NCI-H2081 treated with DMSO at 0.1 percent for 48 hours (cell line): ENCODE measurements at places on chromosomes 4 and X.
A peak's percentile ranks its signal among the peaks of the same experiment; 100 is the strongest.

- DNase-seq = no peak
Measured at GRCh38 chr4:90842960-90843359, 715.8 kb downstream of the CCSER1 start.

GRCh38 chr4:150315175-150315574 lies 236.9 kb downstream of the DCLK2 start:
- no peak for DNase-seq

DNA sequence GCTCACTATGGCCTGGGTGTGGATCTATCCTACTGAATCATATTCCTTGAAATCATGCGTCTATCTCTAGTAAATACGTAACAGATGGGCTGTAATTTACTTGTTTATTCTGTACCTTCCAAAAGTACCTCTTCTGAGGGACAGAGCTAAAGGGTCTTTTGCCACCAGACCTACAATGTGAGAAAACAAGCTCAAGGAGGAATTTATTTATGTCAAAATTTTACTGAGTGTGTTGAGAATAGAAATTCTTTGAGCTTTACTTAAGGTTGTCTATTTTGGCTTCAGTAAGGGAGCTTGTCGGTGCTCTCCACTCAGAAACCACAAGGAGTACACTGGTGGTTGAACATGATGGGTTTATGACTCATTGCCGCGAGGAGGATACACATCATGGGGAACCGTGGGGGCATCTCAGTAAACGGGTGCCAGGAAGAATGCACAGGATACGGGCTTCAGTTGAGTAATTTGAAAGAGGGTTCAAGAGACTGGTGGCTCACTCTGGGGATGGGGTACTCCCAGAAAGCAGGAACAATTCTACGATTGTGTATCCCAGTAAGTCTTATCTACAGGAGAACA lies 3.0 kb downstream of the ANK2 start:
- DNase-seq = no peak

- no peak for DNase-seq
Measured at GRCh38 chr4:55574252-55574651, 17.8 kb downstream of the PDCL2 start.

DNA sequence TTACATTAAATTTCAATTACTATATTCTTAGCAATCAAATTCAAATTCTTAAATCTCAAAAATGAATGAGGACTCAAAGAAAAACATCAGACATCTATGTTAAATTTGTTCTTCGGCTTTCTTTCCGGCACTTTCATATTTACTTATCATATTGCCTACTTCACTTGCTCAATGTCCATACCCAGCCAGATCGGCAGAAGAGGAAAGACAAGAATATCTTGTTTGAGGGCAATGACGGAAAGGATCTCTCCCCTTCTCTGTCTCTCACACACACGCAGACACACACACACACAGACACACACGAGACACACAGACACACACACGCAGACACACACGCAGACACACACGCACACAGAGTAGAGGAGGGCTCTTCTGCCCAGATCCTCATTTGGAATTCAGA lies 13.2 kb upstream of the IRF2 start:
- no peak for DNase-seq

DNA sequence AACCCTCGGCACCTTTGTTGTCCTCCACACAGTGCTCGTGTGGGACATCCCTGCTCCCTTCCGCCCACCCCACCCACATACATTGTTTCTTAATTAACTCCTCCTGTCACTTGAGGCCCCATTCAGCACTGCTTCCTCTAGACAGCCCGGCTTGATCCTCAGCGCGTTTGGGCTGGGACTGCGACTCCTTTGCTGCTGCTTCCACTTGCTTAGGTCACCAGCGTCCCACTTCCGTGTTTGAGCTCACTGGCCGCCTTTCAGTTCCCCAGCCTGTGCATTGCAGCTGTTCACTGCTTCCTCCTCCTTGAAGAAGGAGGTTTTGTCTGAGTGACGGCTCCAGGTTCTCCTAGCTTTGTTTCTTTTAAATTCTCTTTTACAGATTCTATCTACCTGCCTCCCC lies 16.1 kb downstream of the RNF4 start:
- no peak for DNase-seq

GRCh38 chr4:97978791-97979488 lies 164.3 kb downstream of the STPG2 start:
- no peak for DNase-seq

DNA sequence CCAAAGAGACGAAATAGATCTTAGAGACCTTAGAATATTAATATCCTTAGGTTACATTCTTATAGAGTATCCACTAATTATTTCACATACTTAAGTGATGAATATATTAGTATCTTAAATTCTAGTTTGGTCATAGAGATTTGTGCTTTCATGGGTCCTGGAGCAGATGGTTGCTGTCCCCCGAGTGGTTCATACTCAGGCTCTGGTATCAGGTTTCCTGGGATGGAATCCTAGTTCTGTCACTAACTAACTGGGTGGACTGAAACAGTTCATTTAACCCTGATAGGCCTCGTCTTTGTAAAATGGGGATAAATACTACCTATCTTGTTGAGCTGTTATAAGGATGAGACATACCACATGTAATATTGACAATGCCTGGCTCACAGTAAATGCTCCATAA lies 264.6 kb downstream of the TENM3 start:
- DNase-seq = no peak

DNA sequence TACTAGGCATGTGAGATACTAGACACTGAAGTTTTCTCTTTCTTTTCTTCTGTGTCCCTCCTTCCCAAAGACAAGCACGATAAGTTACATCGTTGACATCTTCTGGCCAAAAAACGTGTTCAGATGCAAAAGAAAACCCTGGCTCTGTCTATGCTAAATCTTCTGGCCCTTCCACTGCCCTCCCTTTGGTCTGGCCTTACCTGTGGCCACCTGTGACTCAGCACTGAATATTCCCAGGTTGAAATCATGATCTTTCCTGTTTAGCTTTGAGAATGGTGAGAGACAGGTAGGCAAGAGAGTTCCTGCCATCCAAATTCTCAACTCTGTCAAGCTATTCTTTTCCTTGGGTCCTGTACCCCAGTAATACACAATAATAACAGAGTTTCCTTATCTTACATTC lies 12.3 kb downstream of the CLCN5 start:
- DNase-seq = no peak

DNA sequence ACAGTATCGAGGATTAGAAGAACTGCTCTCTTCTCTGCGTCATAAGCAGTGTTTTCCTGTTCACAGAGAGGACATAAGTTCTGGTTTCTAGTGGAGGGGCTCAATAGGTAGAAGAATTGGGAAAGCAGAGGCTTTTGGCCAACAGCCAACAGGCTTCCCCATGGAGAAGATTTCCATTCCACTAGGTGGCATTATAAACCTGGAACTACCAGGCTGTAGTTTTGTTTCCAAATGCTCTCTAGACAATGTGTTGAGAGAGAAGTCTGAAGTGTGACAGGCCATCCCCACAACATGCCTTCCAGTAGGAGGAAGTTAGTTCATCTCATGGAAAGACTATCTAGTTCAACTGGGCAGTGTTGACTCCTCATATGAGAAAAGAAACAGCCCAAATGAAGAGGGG lies 63.8 kb upstream of the ANXA10 start:
- DNase-seq = no peak

DNA sequence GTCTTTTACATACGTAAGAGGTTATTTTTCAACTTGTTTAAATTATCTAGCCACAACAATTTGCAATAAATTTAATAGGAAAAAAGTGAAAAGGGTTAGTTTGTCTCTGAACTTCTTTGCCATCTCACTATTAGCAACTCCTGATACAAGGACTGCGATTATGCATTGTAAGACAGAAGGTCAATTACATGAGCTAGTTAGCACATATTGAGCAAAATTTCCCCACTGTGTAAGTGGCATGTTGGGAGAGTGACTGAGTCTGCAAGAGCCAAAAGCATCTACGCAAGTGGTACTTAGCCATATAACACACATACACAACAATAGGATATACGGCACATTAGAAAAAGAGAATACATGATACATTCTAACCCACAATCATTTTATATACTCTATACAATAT lies 927.2 kb downstream of the STPG2 start:
- no peak for DNase-seq

DNA sequence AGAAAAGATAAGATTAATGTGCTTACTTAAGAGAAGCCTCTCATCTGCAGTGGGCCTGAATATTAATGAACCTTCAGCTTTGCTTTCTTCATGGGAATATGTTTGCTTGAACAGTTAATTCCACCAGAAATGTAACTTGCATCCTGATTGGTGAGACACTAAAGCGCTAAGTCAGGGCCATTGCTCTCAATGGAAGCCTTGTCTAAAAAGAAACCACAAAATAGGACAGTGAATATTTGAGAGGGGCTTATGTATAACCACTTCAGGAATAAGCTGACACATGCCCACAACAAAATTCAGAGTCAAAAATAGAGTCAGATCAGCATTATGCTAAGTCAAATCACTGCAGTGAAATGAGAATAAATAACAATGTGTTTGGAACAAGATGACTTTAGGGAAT lies 1125.8 kb downstream of the STIM2 start:
- DNase-seq = no peak

DNA sequence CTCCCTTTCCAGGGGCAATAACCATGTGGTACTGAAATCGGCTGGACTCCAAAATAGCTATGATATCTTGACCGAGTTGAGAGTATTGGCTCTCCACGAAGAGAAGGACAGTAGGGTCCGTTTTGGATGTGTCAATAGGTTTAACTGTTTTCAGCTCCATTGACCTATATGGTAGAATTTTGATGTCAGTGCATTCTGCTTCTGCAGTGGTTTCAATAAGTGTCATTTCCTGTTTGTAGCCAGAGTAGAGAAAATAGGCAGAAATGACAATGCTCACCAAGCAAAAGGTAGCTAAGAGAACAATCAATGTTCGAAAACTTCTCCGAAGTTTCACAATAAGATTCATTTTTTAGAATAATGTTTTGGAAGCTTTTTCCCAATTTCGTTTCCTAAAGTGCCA lies 36.7 kb downstream of the NDST4 start:
- no peak for DNase-seq

GRCh38 chr4:3477750-3478430 lies 14.8 kb downstream of the DOK7 start:
- DNase-seq = no peak

DNA sequence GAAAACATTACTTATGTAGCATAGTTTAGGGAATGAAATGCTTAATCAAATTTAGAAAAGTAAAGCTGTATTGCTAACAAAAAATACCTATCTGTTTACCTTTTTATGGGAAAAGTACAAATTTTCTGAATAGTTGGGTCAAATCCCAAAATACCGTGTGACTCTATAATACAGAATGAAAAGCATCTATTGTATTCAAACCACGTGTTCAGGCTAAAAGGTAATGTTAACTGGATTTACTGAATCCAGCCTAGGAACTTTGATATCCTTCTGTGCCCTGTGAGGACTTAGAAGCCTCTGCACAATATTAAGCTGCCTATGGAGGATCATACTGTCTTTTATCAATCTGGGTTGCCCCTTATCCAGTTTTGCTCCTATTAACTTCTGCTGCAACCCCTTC lies 36.3 kb upstream of the AGA start:
- DNase-seq = no peak

DNA sequence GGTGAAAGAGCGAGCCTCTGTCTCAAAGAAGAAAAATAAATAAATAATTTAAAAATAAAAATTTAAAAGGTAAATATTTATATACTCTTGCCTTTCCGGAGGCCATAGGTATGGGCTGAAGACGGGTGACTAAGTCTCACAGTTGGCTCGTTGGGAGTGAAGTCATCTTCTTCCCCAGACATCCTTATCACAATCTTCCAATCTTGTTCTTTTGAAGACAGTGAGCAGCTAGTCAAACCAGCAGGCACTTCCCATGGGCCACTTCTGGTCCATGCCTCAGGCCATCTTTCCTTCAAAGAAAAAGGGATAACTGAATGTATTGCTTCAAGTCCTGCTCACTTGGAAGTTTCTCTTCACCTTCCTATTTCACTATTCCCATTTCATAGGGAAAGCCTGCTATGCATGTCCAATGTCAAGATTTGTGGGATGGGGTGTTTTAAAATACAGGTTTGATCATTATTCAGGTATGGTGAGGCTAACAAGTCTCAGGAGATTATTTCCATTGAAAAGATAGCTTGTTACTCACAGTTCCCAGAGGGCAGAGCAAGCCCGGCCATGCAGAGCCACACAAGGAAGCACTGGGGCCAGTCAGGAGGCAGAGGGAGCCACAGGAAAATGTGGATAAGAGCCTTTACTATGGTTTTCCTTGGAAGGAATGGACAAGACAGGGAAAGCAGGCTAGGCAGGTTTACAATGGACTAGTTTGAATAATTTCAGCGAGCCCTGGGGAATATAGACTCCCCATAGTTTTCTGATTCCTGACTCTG lies 33.3 kb upstream of the VCX2 start:
- DNase-seq = no peak

DNA sequence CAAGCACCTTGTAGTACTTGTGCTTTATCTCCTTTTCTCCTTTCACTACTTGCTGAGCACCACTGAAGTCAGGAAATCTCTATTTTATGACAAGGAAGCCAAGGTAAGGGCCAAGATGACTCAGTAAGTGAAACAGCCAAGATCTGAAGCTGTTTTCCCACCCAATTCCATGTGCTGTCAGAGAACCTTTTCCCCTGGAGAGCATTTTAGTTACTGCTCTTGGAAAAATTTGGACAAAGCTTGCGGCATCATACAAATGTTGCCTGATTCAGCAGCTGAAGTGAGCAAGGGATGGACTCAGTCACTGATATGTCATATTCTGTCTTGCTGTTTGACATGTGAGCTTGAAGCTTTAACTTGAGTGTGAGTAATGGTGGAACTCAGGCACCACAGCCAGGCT lies 391.4 kb downstream of the RAB28 start:
- no peak for DNase-seq

DNA sequence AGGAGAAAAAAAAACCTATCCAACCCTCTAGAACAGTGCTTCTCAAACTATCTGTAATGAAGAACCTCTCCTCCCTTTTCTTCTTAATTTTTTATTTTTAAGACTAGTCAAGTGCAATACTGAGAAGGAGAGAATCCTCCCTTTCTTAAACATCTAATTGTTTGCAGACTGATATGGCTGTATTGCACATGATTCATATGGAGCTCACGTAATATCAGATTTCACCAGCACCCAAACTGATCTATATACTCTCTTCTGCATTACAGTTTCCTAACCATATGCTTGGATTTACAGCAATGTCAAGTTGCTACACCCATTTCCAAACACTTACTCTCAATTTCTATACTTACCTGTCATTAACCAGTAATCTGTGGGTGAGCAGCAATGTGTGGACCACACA lies 9.5 kb downstream of the PRMT9 start:
- DNase-seq = no peak

GRCh38 chr4:72341432-72341820 lies 227.6 kb downstream of the ADAMTS3 start:
- DNase-seq = no peak

- DNase-seq = peak; percentile 1
Measured at GRCh38 chr4:110049951-110050925, 137.6 kb downstream of the EGF start.

DNA sequence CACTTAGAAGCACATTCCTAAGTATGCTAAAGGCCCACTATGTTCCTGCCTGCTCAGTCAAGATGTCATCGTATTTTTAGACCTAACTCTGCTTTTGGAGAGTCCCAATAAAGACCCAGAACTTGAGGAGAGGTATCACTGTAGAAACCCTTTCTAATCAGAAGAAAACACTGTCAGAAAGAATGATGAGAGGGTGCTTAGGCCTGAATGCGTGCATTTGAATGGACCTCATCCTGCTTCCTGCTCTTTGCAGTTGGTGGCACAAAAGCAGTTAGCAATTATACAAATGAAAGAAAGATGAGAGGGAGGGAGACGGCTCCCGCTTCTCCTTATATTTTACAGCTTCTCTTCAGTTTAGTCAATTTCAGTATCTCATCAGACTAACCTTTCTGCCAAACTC lies 987.2 kb downstream of the CCSER1 start:
- no peak for DNase-seq

- no peak for DNase-seq
Measured at GRCh38 chrX:44931441-44931973, 58.5 kb downstream of the KDM6A start.
